Amygdala (tissue), 56 donors: ENCODE measurements at places on chromosomes 16 and 17.

DNA sequence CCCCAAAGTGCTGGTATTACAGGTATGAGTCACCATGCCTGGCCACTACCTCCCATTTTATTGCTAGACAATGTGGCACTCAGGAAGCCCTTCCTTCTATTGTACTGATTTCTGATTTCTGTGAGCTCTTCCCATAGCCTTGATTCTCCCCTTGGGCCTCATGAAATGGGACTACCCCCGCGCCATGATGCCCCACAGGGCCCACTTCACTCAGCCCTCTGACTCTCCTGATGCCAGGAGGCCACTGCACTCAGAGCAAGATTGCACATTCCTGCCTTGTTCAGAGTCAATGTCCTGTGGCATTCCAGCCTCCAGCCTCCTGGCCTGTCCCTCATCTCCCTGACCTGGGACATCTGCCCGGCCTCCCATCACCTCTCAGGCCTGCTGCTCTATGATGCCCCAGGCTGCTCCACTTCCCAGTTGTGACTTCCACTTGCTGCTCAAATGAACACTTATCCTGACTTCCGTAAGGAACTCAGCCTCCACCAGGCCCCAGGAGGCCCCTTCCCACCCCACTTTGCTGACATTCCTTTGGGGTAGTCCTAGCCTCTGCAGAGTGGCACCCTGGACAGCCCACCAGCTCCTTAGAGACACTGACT, 66.6 kb upstream of the KSR1 start:
- DNase-seq, result no peak

DNA sequence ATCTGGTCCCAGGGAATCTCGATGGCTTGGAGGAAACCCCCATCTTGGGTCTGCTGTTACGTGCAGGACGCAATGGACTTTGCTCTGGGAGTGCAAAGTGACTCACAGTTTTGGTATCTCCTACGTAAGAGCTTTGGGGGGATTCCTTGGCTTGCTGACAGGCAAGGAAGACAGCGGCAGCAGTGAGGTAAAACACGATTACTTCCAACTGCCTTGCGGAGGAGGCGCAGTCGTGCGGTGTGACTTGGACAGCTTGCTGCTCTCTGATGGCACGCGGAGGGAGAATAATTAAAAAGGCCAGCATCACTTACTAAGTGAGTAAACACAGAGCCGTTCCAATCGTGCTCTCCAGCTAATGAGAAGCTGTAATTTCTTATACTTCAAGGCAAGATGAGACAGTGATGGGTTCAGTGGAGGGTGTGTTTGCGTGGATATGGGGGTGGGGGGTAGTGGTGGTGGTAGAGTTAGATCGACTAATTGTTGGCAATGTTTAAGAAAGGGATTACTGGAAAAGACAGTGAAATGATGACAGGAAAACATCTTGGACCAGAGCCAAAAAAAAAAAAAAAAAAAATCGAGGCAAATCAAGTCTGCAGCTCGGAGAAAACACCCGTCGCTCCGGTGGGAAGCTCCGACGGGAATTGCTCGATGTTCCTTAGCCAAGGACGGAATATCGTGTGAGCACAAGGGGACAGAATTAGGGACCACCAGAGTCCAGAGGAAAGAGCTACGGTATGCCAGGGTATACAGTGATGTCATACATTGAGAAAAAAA, 184.8 kb upstream of the ZFHX3 start:
- no peak for DNase-seq

GRCh38 chr16:86443508-86444147, 66.7 kb upstream of the FOXF1 start:
- no peak for DNase-seq

GRCh38 chr17:64158831-64159590, 29.1 kb upstream of the ERN1 start:
- no peak for DNase-seq

- no peak for DNase-seq
Observed at GRCh38 chr17:22300177-22300576, 607.9 kb downstream of the KCNJ18 start.

- DNase-seq, result no peak
Observed at GRCh38 chr17:68569346-68569745, 31.8 kb downstream of the FAM20A start.

DNA sequence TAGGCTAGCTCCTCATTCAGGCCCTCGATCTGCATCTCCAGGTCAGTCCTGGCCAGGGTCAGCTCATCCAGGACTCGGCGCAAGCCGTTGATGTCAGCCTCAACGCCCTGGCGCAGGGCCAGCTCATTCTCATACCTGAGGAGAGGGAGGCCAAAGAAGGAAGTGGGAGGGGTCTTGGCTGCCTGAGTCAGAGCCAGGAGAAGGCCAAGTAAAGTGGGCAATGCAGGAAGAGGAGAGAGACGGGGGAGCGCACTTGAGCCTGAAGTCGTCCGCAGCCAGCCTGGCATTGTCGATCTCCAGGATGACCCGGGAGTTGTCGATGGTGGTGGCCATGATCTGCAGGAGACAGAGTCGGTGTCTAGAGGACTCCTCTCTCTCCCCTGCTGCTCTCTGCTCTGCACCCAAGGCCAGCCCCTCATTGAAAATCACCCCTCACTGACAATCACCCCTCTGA, 1.8 kb downstream of the KRT15 start:
- no peak for DNase-seq

DNA sequence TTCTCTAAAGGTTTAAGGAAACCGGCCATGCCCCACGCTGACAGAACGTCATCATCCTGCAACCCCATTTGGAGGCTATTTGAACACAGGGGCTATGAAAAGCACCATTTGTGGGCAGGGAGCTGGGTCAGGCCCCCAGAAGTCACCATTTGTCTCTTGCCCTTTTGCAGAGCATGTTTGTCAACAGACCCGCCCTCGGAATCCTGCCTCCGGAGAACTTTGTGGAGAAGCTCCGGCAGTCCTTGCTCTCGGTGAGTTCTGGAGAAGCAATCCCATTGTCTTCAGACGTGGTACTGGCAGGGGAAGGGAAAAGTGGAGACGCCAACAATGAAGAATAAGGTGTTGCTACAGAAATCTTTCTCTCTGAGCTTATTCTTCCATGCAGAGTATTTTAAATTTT, 33.5 kb downstream of the TMEM186 start:
- no peak for DNase-seq

DNA sequence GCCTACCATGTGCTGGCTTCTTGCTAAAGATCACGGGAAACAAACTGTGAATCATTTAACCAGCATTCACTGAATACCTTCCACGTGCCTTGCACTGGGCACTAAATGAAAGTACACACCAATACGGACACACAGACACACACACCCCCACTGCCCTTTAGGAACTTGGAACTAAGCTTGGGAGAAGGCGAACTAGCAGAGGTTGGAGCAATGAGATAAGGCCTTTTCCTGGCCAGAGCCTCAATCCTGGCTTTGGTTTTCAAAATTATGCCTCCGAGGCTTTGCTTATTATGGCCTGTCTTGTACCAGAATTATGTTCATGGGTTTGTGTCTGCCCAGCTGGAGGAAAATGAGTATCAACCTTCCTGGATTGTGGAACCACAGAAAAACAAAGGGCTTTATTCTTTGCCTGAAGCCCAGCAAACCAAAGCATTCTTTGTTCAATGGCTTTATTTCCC, 32.3 kb downstream of the CPPED1 start:
- DNase-seq, result no peak

DNA sequence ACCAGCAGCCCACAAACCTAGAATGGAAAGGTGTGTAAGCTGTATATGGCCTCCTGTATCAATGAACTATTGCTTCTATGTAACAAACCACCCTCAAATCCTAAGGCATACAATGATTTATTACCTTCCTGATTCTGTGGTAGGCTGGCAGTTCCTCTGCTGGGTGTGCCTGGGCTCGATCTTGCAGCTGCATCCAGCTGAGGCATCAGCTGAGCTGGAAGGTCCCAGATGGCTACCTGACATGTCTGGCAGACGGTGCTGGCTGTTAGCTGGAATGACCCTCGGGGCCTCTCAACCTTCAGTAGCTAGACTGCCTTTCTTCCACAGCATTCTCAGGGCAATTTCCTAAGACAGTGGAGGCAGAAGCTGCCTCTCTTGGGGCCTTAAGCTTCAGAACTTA, 152.7 kb downstream of the RAB11FIP4 start:
- no peak for DNase-seq

- DNase-seq, result peak; percentile 76
Observed at GRCh38 chr16:89167425-89167941, 4.1 kb upstream of the CDH15 start.

GRCh38 chr16:58022601-58023371, 2.8 kb upstream of the MMP15 start:
- no peak for DNase-seq

GRCh38 chr17:40139566-40140058, 725 bp upstream of the CASC3 start:
- no peak for DNase-seq

DNA sequence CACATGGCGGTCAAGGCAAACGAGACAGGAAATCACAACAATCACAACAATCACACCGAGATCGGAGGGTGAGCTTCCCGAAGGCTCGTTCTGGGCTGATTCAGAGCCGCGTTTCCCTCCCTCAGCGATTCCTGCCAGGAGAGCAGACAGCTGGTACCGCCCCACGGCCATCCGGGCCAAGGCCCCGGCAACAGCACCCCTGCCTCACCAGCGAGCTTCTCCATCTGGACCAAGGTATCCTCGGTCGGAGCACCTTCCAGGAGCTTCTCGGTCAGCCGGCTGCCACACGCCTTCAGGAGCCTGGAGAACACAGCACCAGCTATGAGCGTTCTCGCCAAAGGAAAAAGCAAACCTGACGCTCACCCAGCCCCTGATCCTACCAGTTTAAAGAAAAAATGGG, 15.2 kb upstream of the PLD6 start:
- DNase-seq, result no peak

- DNase-seq, result no peak
Observed at GRCh38 chr16:82995924-82996441, 369.2 kb downstream of the CDH13 start.

GRCh38 chr17:49716668-49717364, 9.1 kb upstream of the SLC35B1 start:
- DNase-seq, result no peak

- no peak for DNase-seq
Observed at GRCh38 chr17:5220074-5220473, 14.6 kb downstream of the SCIMP start.

DNA sequence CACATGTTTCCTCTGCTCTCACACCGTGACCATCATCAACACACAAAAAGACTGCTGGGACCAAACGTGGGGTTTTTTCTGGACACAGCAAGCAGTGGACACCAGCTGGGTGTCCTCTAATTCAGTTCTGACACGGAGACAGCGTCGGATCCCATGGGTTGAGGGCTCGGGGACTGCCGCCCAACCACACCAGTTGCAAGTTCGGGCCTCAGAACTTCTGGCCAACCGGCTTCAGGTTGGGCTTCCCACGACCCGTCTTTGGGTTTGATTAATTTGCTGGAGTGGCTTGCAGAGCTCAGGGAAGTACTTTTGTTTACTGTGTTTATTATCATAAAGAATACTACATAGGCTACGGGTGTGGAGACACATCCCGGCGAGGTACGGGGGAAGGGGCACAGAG, 97.8 kb downstream of the BANP start:
- DNase-seq, result no peak

- DNase-seq, result no peak
Observed at GRCh38 chr17:77291591-77292386, 151.0 kb downstream of the SEC14L1 start.

- DNase-seq, result no peak
Observed at GRCh38 chr16:68756239-68756915, 19.3 kb downstream of the CDH1 start.

DNA sequence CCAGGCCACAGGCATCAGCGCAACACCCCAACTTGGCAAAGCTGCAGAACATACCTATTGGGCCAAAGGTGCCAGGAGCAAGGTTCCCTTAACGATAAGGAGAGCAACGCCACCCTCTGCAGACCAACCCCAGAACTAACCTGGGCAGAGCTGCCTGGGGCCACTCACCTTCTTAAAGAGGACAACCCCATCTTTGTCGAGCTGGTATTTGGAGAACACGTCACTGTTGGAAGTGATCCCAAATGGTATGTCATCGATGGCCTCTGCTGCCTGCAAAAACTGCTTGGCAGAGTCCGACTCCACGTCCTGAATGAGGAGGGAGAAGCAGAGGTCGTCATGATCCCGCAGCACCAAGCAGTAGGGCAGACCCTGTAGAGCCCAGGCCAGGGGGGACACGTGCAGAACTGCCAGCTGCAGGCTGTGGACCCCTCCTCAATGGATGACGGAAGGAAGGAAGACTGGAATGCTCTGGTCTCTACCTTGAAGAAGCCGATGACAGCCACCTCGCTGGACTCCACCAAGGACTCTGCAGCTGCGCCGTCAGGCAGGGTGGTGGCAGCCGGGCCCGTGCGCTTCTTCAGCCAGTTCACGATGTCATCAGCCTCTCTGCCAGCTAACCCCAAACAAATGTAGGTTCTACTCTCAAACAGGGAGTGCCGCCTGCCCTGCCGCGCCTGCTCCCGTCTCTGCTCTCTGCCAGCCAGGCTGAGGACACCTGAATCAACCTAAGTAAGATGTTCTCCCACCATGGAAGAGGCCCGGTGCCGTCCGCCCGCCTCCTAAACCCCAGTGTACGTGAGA, 5.2 kb downstream of the P4HB start:
- no peak for DNase-seq

DNA sequence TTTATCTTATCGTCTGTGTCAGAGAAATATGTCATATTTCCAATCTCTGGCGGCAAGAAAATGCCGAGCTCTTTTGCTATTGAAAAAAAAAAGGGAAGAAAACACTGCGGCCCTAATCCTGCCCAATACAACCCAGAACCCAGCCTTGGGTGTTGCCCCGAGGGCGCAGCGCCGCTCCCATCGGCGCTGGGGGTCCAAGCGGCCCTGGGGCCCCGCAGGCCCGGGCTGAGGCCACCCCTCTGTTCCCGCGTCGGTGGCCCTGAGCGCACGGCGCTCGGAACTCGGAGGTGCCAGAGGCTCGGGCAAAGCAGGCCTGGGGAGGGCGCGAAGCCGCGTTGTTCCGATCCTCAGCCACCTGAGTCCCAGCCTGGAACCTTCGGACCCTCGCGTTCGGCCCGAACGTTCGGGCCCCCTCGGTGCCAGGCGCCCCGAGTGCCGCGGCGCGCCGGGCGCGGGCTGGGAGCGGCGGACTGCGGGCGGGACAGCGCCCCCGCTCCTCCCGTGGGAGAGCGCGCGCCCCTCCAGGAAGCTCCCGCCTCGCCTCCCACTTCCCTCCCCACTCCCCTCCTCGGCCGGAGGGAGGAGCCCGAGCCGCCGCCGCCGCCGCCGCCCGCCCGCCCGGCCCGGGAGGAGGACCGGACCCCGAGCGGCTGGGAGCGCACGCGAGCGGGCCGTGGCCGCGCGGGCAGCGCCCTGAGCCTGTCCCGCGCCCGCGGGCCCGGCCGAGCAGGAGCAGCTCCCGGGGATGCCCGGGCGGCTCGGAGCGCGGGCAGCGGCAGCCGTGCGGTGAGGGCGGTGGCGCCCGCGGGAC, at the start of gene CPNE2:
Gene CPNE2 (plus strand): TSS at position 609 of the 811 bp plus-strand sequence. CDS start 18,160 bp downstream, outside the sequence.
- DNase-seq, result peak; percentile 49

DNA sequence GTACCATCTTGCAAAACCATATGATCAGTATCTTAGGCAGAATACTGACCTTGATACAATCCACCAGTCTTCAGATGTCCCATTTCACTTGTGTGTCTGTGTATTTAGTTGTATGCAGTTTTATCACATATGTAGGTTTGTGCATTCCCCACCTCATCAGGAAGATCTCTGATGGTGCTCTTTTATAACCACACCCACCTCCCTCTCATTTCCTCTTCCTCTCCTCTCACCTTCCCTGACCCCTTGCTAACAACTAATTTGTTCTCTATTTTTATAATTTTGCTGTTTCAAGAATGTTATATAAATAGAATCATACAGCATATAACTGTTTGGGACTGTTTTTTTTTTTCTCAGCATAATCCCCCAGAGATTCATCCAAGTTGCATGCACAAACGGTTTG, 52.0 kb upstream of the ACSM2B start:
- no peak for DNase-seq

- DNase-seq, result no peak
Observed at GRCh38 chr16:31711344-31711845, 162.2 kb upstream of the ZNF267 start.
